Tongue (tissue), 3 donors: ENCODE measurements at places on chromosomes 4 and X. TPM values are rescaled to one million over a fixed set of nuclear protein-coding genes. Genes with fewer than 3 reads are reported as not detected.

The SSX2 gene
- total RNA-seq, result not detected

The DMP1 gene
- not detected for total RNA-seq

- DNase-seq, result no peak
Measured at GRCh38 chr4:168769416-168769815, 240.6 kb downstream of the CBR4 start.

The MAGEA4 gene
- total RNA-seq, result not detected
